ENCODE measurements at places on chromosomes 5 and 9.

DNA sequence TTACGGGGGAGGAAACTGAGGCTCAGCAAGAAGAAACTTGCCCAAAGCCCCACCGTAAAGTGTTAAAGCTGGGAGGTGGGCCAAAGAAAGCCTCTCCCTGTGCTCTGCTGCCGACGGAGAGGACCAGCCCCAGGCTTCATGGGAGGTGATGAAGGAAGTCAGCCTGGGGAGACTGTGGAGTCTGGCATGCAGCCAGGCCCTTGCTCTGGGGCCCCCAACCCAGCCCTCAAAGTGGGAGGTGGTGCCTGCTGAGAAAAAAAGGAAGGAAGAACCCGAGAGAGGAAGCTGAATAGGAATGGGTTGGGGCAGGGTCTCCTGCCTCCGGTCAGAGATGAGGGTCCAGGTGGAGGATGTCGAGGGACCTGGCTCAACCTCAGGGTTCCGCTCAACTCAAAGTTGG, 3.8 kb downstream of the RNF44 start:
- no peak for DNase-seq

DNA sequence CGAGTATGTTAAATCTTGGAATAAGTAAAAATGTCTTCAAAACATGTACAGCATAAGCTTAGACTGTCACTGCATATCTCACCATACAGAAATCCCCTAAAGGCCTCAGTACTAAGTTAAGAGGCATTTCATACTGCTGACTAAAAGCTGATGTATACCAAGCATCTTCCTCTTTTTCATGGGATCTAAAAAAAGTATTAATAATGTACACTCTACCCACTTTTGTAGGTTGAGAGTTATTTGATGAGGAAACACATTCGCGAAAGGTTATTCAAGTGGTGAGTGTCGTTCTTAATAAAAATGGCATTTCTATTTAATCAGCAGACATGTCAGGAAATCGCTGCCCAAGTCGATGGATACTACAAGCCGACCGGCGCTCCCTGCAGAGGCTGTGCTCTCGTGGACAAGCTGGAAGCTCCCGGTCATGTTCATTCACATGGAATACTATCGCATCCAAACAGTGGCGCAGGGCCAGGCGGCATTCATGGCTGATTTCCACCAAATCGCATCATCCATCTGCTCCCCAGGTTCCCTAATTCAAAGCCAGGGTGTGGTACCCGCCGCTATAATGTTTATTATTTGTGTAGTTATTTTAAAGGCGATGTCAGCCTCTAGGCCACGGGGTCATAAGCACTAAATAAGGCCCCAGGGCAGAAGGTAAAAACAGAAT, 724 bp downstream of the SGTB start:
- peak; percentile 41 for DNase-seq

DNA sequence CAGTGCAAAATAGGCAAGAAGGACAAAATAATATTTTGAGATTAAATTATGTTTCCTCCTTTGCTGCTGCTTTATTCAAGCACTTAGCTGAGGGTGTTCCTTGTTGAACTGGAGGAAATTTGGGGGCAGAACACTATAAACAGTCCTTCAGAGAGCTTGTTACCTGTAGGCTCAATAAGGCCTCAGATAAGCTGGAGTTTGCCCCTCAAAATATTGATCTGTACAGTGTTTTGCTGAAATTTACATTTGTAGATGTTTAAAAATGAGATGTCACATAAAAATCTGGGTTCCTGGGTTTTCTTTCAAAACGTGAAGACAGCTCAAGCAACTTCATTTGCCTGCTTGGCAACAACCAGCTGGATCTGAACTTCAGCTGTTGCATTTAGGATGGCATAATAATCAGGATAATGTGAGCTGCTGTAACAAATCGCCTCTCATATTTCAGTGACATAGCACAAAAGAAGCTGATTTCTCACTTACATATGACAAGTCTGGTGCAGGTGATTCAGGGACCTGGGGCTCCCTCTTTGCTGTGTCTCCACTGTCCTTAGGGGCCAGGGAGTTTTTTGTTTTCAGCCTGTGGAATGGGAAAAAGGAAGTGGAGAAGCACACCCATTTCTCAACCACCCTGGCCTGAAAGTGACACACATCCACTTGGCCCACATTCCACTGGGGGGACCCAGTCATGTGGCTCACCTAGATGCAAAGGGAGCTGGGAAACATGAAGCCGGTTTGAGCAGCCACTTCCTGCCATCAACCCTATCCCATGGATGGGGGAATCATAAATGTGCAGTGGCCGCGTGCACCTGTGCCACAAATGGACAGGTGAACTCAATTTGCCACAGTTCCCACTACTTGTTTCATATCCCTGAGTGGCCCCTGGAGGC, 2.4 kb upstream of the PSAT1 start:
- DNase-seq, result no peak

- no peak for DNase-seq
These were observed 31.1 kb downstream of the SV2C start for GRCh38 chr5:76114179-76114851.

DNA sequence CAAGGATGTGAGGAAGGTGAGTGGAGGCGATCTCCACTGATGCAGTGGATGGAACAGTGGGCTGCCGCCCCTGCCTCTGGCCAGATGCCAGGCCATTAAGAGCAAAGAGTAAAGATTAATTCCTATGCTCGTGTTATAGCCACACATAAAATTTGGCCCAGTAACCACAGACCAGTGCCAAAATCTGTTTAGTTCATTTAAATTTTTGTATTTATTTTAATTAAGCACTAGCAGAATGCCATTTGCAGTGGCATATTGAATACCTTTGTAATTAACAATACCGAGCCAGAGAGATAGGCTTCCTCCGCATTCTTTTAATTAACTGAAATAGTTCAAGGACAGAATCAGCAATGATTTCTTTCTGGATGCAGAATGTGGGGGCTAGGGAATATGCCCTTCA, 179.8 kb downstream of the MED10 start:
- no peak for DNase-seq

- peak; percentile 42 for DNase-seq
These were observed 600 bp upstream of the SQSTM1 start for GRCh38 chr5:179820127-179820482.

DNA sequence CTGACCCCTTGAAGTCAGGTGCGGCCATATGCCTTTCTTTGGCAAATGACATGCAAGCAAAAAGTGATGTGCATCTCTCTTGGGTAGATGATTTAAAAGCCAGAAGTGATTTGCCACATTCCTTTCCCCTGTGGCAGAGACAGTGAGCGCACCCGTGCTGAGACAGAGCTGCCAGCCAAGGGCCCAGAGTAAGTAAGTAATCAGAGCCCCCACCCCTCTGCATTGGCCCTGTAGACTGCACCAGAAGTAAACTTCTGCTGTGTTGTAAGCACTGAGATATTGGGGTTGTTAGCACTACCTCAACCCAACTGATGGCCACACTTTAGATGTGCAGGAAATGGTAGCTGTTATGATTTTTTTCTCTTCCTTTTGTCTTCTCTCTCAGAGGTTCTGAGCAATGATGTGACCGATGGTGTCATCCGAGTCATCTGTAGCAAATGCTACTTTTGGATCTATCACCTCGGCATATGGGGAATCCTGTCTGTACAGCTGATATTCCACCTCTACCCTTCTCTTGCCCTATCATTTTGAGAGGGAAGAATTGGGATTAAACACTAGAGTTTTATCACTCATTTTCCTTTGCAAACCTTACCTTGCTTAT, 58.0 kb downstream of the DOCK2 start:
- no peak for DNase-seq

DNA sequence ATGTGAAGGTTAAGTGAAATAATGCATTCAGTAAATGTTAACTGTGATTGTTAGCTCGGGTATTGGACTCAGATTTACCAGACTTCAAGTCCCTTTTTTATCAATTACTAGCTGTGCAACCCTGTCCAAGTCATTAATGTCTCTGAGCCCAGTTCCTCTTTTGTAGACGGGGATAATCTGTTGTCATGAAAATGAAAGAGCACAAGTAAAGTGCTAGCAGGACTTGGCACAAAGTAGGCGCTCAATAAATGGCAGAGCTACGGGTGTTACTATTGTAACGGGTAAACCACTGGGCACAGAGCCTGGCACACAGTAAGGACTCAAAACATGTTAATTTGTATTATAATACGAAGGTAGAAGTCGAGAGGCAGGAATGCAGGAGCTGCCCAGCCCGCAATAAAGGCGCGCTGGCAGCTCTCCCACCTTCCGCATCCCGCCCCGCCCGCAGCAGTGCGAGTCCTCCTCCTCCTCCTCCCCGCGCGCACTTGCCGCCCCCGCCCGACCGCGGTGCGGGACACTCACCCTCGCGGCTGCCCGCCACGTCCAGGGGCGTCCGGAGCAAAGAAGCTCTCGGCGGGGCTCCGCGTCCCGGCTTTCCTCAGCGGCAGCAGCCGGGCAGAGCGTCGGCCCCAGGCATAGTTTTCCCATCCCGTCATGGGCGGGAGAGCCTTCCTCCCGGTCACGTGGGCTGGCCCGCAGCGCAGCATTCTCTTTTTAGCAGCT, at the start of gene C1QTNF2:
Gene C1QTNF2 (minus strand): TSS at position 637 of the 723 bp plus-strand sequence. CDS start 15,615 bp downstream, outside the sequence.
- DNase-seq, result no peak

DNA sequence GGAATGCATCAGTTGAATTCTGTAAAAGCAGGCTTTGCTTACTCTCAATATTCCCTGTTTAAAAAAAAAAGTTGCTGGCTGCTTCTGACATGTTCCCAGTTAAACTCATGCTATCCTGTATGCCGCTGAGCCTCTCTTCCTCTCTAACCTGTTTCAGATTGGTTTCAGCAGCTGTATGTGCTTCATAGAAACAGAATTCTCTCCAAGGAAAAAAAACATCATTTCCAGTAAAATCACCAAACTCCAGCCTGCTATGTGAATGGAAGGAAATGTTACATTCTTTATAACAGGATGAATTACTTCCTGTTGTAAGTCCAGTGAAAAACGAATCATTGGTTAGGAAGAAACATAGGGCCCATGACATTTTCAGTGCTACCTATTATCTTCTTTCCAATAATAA, 25.7 kb upstream of the KCNV2 start:
- DNase-seq, result no peak

DNA sequence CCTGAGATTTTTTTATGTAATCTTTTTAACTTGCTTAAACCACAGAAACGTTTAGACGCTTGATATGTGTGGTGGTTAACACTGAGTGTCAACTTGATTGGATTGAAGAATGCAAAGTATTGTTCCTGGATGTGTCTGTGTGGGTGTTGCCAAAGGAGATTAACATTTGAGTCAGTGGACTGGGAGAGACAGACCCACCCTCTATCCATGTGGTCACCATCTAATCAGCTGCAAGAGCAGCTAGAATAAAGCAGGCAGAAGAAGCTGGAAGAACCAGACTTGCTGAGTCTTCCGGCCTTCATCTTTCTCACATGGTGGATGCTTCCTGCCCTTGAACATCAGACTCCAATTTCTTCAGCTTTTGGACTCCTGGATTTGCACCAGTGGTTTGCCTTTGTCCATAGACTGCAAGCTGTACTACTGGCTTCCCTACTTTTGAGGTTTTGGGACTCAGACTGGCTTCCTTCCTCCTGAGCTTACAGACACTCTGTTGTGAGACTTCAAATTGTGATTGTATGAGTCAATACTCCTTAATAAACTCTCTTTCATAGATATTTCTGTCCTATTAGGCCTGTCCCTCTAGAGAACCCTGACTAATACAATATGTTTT, 816.0 kb upstream of the CDH9 start:
- no peak for DNase-seq

- DNase-seq, result no peak
These were observed 14.4 kb downstream of the GLDC start for GRCh38 chr9:6631207-6631512.

DNA sequence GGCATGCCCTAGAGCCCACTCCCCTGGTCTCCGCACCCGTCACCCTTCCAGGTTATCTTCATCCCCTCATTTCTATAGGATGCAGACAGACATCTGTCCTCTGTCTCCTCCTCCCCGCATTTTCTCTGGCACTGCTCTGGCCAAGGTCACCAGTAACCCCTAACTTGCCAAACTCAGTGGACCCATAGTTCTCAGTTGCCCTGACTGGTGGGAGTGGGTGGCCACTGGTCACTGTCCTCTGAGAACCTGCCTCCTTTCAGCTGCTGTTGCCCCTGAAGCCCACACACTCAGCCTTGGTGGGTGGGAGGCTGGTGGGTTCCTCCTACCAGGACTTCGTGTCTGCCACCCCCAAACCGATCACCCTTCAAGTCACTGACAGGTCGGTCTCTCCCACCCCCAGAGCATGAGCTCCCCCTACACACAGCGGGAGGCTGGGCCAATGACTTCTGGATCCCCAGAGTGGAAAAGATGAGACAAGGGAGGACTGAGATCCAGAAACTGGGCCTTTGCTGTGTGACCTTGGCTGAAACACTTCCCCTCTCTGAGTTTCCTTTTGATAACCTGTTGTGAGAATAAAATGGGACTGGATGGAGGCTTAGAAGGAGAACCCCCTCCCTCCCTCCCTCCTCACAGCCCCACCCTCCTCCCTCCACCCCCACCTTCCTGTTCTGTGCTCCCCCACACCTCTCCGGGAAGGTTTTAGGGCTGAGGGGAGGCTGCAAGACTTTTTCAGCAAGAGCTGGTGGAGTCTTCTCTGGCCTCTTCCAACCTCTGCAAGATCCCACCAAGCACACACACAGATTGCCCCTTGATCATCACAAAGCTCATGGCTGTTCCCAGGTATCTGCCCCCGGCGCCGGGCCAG, 2.4 kb upstream of the DBN1 start:
- DNase-seq, result no peak

DNA sequence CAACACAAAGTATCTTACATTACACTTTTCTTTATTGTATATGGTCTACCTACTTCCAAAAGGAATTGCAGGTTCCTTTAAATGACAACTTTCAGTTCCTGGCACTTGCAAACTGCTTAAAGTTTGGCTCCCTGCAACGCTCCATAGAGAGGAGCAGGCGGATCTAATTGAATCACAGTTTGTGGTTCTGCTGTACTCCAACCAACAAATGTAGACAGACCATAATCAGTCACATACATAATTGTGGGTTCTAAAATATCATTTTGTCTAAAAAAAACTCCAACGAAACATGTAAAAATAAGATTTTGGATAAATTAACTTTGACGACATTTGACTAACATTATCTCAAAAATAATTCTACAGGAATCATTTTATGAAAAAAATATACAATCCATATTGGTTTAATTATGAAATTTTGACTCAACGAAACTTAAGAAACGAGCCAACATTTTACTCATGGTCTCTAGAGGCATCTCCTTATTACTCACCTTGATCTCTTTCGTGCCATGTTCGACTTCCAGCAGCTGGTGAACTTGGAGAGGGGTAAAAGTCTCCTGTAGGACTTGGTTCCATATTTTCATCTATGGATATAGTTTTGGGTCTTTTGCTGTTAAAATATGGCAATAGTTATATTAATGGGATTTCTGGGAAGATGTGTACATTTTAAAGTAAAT, 167.6 kb downstream of the NFIB start:
- no peak for DNase-seq

DNA sequence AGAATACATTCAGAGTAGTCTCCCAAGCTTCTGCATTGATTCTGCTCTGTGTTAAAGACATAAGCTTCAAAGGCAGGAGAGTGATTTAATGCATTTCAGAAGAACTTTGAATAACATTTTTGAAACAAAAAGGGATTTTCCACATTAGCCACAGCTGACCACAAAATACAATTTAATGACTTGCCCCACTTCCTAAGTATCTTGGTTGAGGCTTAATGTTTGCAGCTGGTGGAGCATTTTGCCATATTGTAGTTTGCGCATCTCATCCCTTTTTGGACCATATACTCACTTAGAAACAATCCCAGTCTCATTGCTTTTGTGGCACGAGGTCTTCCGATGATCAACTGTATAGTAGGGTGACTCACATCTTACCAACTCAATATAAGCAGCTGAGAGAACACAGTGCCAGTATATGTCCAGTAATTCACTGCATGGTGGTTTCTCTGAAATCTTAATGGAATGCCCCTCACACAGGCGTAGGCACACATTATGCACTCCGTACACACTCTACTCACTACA, 455.8 kb upstream of the PTGER4 start:
- DNase-seq, result no peak

Data from activated CD4-positive, CD25-positive, alpha-beta regulatory T cell treated with anti-CD3 and anti-CD28 coated beads, Interleukin-2, amount 50 U/mL, for 72 hours (primary cell).